ENCODE measurements at places on chromosomes 2 and 18. TPM values are rescaled to one million over a fixed set of nuclear protein-coding genes. Genes with fewer than 3 reads are reported as not detected.

DNA sequence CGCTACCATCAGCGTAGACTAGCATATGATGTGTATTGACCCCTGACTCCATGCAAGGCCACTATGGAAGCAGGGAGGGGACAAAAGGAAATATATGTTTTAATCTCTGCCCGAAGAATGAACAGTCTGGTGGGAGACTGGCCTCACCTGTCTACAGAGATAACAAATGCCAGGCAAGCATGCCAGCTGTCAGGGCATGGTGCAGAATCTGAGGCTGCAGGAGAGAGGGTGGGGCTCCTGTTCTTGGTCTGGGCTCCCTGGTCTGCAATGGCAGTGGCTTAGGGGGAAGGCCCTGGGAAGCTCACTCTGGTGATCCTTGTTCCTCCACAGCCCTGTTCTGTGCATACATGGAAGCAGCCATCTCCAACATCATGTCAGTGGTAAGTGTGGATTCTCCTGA is 27.5 kb downstream of the SLC14A2 start:
- no peak for DNase-seq

DNA sequence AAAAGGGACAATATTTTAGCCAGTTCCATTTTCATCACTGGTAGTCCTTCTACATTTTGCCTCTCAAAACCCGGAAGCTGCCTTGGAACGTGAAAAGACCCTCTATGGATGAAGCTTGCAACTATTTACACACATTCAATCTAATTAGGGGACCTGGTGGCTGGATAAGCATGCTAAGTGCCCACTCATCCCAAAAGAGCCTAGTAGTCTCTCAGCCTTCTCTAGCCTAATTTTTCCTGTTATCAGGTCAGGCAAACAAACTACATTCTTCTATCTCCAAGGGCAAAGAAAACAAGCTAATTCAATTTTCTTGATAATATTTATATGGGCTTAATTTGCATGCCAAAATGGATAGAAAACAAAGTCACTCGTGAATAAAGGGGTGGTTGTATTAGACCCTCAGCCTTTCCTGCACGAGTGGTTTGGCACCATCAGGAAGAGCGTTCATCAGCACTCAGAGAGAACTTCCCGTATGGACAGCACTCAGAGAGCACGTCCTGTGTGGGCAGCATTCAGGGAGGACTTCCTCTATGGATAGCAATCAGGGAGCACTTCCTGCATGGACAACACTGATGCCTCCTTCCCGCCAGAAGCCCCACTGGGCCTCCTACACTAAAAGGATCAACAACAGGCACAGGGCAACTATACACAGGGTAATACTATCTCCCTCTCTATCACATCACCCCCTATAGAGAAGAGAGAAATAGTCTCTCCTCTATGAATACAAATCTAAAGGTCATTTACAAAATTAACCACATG is 122.2 kb downstream of the RBMS1 start:
- no peak for DNase-seq

- no peak for DNase-seq
These were observed 242.6 kb upstream of the RAB12 start for GRCh38 chr18:8366656-8367055.

- no peak for DNase-seq
These were observed 193.2 kb downstream of the MBD2 start for GRCh38 chr18:54031243-54031642.

DNA sequence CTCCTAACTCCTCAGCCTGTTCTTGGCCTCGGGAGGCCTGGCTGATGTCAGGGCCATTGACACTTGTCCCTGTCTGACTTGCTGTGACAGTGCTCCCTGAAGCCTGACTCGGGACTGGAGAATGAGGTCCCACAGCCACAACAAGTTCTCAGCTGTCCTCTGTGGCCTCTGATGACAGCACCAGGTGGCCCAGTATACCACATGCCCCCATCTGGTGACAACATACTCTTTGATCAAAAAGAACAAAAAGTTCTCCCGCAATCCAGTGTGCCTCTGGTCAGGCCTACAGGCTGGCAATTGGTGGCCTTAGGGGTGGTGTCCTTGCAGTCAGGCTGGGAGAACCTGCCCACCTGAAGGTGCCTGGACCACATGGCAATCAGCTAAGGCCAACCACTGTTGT is 102.6 kb downstream of the SEPTIN10 start:
- DNase-seq: no peak

GRCh38 chr2:175414882-175415487 is 233.5 kb upstream of the ATP5MC3 start:
- peak; percentile 57 for DNase-seq

DNA sequence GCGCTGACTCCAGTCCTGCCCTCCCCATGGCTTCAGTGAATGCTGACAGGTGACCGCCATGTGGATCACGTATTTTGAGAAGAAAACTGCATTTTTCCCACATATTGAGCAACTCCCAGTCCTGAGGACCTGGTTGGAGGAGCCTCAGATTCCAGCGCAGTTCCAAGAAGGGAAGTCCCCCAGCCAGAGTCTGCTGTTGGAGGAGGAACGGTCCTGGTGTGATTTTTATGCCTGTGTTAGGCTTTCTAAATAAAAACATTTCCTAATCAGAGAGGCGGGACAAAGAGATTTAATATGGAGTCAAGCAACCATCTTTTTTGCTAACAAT is 32.3 kb upstream of the COL6A3 start:
- no peak for DNase-seq

DNA sequence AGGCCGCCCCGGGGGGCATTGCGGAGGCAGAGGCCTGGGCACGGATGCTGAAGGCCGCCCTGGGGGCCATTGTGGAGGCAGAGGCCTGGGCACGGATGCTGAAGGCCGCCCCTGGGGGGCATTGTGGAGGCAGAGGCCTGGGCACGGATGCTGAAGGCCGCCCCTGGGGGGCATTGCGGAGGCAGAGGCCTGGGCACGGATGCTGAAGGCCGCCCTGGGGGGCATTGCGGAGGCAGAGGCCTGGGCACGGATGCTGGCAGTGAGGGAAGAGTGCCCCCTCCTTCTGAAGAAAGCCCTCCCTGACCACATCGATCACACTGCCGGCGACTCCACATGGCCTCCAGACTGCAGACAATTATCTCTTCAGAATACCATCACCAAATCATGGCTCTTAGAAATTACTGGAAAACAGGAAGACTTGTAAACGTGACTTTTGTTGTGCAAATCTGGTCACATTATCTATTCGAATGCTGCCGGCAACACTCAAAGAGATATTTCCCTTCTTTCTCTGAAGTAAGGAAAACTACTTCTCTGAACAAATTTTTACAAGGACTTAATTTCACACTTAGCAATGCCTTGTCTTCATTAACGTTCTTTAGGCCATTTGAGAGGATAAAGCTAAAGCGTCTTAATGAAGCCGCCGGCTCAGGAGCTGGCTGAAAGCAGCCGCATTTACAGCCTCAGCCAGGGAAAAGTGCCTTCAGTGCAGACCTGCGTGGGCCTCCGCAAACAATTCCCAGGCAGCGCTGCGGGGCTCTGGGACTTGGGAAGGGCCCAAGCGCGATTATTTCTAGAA is 18.1 kb upstream of the SNTG2 start:
- DNase-seq: no peak

DNA sequence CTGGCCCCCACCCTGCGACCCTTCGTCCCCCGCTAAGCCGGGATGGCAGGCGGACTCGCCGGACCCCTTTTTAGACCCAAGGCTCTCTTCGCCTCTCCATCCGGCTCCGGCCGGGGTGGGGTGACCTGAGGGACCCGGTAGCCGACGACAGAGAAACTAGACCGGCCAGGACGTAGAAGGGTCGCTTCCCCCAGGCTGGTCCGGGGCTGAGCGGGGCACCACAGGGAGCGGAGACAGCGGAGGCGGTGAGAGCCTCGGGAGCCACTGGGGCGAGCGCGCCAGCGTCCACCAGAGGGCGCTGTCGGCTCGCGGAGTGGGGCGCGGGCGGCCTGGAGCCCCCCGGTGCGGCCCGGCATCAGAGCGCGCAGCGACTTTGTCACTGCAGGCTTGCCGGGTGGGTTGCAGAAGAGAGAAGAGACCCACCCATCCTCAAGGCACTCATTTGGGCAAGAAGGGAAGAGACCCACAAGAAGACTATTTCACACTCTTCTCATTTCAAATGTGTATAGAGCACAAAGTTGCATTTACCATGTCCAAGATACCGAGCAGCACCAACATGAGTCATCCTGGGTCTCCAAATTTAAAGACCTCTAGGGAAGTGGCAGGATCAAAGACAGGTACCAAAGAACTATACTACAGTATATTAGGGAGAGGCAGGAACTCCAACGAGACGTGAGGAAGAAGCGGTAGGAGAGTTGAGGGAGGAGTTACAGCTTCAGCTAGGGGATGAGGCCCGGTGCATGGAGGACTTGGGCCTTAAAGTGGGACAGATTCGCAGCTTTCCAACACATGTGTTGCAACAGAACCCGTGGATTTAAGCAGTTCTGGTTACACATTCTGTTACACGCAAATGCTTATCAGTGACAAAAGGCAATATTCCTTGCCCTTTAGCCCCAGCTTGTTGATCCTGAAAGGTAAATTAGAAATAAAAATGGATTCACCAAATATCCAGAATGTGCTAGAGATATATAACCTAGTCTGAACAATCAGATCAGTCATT is 7.6 kb upstream of the PRKCE start:
- DNase-seq: peak; percentile 70

GRCh38 chr2:19888831-19889230 is 13.0 kb downstream of the TTC32 start:
- DNase-seq: no peak

- peak; percentile 72 for DNase-seq
These were observed 1.2 kb downstream of the GATA6 start for GRCh38 chr18:22170421-22171257.

DNA sequence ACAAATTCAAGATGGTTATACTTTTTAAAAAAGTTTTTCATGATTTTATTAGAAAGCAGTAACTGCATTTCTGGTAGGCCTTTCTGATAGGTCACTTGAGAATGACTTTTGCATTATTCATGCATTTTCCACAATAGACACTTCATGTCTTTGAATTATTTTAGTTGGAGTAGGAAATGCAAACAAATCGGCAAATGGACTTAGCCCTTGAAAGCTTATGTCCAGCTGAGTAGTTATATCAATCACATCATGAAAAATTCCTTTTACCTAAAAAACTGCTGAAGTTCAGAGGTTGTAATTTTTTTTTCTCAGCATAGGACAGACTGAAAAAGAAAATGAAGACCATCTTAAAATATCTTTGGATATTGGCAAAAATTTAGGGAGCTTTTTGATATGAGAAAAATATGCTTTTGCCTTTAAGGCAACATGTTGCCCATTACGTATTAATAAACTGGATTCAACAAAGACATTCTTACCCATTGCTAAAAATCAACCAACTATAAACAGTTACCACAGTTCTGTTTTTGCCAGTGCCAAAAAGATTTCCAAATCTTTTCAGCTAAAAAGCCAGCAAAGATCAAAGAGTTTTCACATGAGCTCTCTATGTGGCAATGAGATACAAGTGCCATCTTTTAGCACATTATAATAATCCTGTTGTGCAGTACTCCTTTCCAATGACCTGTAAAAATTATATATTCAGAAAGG is 45.5 kb upstream of the FRZB start:
- DNase-seq: no peak

- DNase-seq: no peak
These were observed 276.1 kb upstream of the SIX2 start for GRCh38 chr2:45285311-45285710.

DNA sequence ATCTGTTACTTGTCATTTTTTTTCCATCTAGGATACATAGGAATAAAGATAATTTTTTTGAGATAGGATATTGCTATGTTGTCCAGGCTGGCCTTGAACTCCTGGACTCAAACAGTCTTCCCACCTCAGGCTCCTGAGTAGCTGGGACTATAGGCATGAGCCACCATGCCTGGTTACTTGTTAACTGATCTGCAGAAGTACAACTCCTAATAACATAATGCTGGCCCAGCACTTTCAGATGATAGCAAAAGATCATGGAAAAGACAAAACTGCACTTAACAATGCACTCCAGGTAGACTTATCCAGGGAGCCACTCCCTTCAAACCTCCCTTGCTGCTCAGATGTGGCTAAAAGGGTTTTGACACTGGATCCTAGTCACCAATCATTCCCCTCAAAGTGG is 11.4 kb upstream of the CTDP1 start:
- no peak for DNase-seq

DNA sequence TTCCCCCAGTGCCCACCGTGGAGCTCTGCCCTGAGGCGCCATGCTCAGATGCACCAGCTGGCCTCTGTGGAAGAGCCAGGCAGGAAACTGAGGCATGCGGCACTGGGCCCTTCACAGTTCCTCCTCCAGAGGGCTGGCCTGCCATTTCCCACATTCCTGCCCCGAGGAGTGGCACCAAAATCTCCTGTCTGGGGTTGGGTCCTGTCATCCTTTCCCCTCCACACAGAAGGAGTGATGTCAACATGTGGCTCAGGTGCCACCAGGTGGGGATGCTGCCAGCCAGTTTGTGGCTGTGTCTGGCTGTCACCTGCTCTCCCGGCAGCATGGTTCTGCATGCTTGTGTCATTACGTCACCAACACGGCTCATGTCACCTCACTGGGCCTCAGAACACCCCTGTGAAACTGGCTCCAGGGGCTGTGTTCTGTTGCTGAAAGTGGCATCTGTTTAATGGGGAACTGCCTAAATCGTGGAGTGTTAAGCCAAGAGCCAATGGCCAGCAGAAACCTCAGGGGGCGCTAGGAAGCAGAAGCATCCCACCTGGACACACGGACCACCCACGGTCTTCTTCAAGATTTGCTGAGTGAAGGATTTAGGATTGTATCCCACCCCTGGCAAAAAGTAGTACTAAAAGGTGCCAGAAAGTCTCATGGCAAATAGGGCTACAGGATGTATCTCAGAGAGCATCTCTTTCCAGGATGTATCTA is 51.3 kb downstream of the ZAP70 start:
- no peak for DNase-seq

DNA sequence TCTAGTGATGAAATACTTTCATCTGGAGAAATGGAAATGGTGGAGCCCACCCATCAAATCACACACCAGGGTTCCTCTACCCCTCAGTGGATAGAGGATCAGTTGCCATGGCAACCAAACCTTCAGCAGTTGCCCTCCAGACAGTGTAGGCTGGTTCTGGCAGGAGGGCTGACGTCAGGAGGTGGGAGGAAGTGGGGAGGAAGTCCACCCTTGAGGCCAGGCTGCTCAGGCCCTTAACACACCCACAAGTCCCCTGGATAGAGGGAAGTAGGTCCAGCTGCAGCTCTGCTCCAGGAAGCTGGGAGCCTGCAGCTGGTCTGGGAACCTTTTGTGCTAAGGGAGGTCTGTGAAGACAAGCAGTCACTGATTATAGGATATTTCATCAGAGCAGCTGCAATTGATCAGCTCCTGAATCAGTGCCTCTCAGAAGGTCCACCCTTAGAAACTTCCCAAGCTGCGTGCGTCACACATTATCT is 186.6 kb downstream of the MTX2 start:
- peak; percentile 68 for DNase-seq

- DNase-seq: no peak
These were observed 176.1 kb downstream of the IKZF2 start for GRCh38 chr2:212975333-212975732.

Gene HJURP
- not detected for total RNA-seq

Gene C1GALT1C1L
- total RNA-seq: 2.8 TPM

Gene UGT1A8
- not detected for total RNA-seq

Gene ADRA2B
- total RNA-seq: 2.3 TPM

Gene CYTIP
- 5.1 TPM for total RNA-seq

Gene HOXD10
- total RNA-seq: not detected

Gene GNAL
- total RNA-seq: 3.0 TPM

Gene GREB1
- 9.6 TPM for total RNA-seq

Gene TPO
- total RNA-seq: 9.7 TPM
